ENCODE measurements at places on chromosomes 12 and 14.

DNA sequence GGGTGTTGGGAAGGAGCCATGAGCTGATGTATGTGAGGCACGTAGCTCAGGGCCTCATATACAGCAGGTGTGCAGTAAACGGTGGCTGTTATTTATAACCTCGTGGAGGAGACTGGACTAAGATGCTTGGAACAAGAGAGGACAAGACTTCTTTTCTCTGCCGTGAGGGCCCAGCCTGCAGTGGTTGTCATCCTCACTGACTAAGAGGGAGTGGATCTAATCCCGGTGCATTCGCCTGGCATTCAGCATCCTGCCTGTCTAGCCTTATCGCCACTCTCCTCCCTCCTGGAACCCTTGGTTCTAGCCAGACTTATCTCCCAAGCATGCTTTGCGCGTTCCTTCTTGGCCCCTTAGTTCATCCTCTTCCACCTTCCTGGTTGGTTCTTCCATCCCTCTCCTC, 3.9 kb downstream of the TSPAN9 start:
- DNase-seq = no peak

GRCh38 chr14:35398071-35398584, 6.4 kb downstream of the NFKBIA start:
- no peak for DNase-seq

DNA sequence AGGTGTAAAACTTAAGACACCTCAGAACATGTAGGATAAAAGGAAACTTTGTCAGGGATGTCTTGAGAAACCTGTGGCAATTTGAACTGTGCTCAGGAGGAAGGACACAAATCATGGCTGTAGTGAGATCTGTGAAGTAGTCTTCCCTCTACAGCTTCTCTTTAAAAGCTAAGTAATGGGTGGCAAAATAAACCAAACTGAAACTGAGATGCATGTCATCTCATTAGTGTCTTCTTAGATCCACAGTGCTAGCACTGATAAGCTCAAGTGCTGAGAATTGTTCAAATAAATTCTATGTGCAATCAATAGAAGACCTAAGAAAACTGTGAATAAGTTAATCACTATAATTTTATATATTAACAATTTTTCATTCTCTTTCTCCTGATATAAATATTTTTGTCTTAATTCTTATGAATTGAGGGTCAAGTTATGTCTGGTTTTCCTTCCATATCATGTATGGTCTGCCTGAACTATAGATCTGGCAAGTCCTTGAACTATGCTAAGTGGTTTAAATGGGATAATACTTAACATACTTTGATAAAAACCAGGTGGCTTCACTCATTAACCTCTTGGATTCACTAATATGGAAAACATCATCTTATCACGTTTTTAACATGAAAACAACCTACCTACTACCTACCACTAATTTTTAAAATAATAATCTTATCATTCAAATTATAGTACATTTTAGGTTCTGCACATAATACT, 27.2 kb downstream of the SYT1 start:
- no peak for DNase-seq

DNA sequence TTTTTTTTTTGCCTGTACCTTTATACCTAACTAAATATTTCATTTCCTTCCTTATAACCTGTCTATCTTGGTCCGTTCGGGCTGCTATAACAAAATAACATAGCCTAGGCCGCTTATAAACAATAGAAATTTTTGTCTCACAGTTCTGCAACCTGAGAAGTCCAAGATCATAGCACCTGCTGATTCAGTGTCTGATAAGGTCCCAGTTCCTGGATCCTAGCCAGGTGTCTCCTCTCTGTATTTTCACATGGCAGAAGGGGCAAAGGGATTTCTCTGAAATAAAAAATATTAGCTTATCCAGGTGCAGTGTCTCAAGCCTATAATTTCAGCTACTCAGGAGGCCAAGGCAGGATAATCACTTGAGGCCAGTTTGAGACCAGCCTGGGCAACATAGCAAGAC, 1046.6 kb upstream of the USP15 start:
- no peak for DNase-seq

DNA sequence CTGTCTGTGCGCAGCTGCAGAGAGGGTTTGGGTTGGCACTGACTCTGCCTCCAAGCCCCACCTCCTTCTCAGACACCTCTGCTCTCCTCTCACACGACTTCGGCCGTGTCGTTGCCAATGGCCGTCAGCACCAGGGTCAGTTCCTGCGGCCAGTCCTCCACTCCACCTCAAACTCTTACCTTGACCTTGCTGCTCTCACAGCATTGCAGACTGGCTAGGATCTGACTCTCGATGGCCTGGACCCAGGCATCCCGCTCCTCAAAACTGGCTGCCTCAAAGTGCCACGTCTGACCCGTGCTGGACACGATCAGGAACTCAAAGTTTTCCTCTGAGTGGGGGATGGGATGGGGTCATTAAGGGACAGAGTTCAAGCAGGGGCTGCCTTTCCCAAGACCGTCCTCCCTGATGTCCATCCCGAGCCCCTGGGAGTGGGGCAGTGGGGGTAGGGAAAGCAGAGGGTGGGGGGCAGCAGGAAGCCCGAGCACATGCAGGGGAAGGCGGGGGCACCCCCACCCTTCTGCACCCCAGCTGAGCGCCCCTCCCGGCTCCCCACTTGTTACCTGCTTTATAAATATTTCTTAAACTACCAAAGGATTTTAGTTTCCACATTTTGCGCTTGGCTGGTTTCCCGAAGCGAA, 10.7 kb downstream of the AGAP2 start:
- DNase-seq = no peak

- no peak for DNase-seq
Observed at GRCh38 chr14:32847867-32848266, 90.8 kb upstream of the NPAS3 start.

DNA sequence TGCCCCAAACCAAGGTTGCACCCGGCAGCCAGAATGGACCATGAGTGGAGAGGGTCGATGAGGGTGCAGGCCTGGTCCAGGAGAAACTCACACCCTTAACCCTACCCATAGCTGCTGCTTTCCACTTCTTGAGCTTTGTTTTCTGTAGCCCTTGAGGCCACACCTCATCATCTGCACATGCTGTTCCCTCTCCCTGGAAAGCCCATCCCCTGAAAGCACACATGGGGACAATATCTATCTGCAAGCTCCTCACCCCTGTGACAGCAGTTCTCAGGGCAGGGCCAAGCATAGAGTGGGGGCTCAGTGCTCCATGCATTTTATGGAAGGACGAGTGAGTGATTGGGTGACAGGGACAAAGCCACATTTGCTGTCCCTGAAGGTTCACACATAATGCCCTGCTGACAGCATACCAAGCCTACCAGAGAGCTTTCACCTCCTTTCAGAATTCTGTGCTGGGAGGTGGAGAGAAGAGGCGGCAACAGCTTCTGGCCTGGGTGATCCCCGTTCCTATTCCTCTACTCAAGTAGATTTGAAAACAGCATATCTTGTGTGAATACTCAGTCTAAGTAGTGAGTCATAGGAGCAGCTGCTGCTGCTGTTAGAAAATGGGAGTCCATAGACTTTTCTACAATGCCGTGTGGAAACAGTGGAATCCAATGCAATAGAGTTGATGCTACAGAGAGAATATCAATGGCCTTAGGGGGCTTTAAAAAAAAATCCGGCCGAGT, 44.6 kb downstream of the SRGAP1 start:
- DNase-seq = no peak

GRCh38 chr12:113220593-113221180, 577 bp upstream of the TPCN1 start:
- no peak for DNase-seq

DNA sequence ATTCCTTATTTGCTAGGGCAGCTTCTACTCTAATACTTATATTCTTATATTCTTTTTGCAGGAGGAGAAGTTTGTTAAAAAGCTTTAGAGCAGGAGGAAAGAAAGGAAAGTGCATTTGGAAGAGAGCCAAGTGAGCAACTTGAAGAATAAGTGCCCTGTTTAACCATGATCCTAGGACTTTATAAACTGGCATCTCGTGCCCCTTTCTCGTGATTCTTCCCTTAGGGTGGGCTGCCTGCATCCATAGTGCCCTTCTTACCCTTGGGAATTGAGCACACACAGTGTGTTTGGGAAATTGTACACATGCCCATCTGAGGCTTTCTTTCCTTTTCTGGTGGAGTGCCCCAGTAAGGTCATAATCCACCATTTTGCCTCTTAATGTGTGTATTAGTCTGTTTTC, 141.9 kb downstream of the NUBPL start:
- DNase-seq = no peak

- no peak for DNase-seq
Observed at GRCh38 chr12:29310899-29311298, 70.1 kb downstream of the ERGIC2 start.

DNA sequence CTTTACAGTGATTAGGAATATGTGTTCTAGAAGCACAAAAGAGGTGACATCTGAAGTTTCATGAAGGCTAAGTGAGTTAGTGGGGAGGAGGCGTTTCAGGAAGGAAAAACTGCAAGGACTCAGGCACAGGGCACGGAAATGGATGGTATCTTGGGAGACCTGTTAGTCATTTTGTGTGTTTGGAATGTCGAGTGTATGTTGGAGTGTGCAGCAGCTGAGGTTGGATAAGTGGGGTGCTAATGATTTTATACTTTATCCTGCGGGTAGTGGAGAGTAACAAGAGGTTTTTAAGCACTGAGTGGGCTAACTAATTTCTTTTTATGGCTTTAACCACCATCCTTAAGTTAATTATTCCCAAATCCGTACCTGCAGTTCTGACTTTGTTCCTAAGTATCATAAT, 571.5 kb upstream of the FBXO33 start:
- DNase-seq = no peak

DNA sequence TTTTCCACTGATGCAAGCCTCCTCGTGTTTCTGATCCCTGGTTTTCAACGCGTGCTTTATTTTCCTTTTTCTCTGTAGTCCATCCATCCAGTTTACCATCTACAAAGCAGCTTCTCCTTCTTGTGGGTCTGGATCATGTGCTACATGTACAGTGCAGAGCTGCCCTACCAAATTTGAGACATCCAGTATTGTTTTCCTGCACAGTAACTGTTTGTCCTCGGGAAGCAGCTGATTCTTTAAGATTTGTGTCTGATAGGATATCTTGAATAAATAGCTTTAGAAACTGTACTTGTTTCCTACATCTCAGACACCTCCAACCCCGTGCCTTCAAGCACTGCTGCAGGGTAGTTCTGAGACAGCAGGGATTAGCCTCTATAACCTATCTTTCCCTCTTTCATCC, 368.1 kb upstream of the FAR2 start:
- no peak for DNase-seq

DNA sequence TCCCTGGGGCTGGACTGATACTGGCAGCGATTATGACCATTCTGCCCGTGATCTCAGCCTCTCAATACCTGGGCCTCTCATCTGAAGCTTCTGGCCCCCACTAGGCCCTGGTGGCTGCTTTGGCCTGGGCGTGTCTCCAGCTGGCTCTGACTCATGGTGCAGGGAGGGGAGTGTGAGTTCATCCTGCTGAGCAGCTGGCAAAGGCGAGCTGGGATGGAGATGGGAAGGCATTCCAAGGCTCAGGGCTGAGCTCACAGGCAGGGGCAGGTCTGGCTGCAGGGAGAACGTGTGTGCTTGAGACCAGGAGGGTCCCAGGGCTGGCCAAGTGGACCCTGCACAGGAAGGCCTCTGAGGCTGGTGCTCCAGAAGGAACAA, 221.8 kb downstream of the TMEM121 start:
- DNase-seq = no peak

- no peak for DNase-seq
Observed at GRCh38 chr12:120101182-120101581, 15.4 kb downstream of the RAB35 start.

DNA sequence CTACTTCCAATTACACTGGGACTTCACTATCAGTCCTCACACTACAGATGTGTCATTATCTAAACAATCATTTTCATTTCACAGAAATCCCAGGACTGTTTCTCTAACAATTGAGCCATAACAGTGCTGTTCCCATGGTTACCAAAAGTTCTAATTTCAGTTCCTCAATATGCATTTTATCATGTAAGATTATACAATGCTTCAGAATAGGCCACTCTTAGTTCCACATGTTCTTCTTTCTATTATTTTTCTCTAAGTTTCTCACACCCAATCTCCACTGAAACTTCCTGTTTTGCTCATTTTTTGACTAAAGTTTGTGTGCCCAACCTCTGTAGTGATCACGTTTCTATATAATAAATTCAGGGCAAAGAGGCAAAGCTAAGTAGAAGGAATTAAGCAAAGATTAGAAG, 185.8 kb downstream of the DUSP6 start:
- no peak for DNase-seq

- DNase-seq = peak; percentile 17
Observed at GRCh38 chr12:96985515-96986362, 78.7 kb downstream of the NEDD1 start.

DNA sequence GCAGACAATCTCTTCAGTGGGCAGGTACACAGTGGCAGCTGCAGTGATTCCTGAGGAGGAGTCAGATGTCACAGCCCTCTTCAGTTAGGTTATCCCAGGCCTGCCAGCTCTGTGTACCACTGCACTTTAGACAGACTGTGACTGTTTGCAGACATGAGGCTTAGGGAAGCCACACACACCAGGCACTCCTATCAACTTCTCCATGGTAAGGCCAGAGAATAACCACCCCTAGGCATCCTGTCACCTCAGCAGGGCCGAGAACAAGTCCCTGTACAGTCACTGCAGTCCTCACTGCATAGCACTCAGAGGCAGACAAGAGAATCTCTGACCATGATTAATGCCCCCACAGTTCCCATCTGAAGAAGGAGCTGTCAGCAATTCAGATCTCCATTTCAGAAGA, 296.5 kb downstream of the GALC start:
- DNase-seq = no peak

GRCh38 chr12:55842681-55843429, at the start of gene MMP19:
TSS of gene MMP19 (minus strand) at chr12:55842936. CDS start at chr12:55842830, 106 bp downstream.
- DNase-seq = no peak

DNA sequence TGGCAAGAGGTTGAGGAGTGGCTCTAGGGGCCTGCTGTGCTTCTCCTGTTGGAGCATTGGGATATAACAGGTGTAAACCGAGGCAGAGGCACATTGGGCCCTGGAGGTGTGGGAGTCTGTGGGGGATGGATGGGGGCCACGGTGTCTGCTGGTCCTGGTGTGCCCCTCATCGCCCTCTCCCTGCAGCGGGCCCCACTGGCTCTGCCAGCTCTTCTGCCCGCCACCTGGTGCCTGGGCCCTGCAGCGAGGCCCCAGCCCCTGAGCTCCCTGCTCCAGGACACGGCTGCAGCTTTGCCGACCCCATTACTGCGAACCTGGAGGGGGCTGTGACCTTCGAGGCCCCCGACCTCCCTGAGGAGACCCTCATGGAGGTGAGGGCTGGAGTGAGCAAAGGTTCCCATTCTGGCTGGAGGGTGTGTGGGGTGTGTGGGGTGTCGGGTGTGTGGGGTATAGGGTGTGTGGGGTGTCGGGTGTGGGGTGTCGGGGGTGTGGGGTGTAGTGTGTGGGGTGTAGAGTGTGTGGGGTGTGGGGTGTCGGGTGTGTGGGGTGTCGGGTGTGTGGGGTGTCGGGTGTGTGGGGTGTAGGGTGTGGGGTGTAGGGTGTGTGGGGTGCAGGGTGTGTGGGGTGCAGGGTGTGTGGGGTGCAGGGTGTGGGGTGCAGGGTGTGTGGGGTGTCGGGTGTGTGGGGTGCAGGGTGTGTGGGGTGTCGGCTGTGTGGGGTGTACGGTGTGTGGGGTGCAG, 10.6 kb upstream of the PUS1 start:
- no peak for DNase-seq
